ENCODE measurements at places on chromosomes 13 and 19.
A peak's percentile ranks its signal among the peaks of the same experiment; 100 is the strongest.

- no peak for DNase-seq
These were observed 161.4 kb downstream of the PTPRS start for GRCh38 chr19:5179256-5179655.

- no peak for DNase-seq
These were observed 29.4 kb upstream of the TRIM13 start for GRCh38 chr13:49967456-49967855.

GRCh38 chr19:38842439-38843174 lies 7.2 kb downstream of the HNRNPL start:
- DNase-seq: no peak

DNA sequence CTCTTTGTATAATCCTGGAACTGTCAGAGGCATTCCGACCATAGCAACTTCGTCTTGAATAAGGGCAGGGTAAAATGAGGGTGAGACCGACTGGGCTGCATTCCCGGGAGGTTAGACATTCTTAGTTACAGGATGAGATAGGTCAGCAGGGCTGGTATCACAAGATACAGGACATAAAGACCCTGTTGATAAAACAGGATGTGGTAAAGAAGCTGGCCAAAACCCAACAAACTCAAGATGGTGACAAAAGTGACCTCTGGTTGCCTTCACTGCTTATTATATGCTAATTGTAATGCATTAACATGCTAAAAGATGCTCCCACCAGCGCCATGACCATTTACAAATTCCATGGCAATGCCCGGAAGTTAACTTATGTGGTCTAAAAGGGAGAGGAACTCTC lies 27.7 kb upstream of the MBNL2 start:
- no peak for DNase-seq

GRCh38 chr19:49106648-49107135 lies 7.5 kb upstream of the LIN7B start:
- no peak for DNase-seq

GRCh38 chr13:92727118-92727517 lies 499.5 kb upstream of the GPC6 start:
- no peak for DNase-seq

DNA sequence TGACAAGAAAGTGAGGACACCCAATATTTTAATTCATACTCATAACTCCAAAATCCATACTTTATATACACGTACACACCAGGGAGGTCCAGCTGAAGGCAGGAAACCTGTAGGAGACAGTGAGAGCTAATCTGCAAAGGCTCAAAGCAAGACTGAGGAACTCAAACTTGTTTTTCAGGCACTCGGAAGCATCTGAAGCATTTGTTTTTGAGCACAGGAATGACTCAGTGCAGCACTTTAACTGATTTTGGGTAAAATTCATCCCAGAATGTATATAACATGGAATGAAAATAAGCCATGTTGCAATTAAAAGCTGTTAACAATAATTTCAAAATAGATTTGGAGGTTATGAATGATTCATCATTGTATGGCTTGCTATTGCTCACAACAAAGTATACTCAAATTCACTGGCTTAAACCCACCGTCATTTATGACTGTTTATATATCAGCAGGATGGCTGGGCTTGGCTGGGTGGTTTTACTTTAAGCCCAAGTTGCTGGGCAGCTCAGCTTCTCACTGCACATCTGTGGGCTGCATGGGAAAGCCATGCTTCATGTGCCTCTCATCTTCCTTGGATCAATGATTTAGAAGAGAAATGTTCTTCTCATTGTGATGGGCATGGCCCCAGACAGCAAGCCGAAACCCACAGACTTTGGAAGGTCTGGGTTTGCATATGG lies 177.0 kb downstream of the RFC3 start:
- no peak for DNase-seq

GRCh38 chr13:95241321-95241720 lies 59.9 kb downstream of the ABCC4 start:
- DNase-seq: no peak

GRCh38 chr19:947707-948539 lies 22.1 kb downstream of the ARID3A start:
- DNase-seq: peak; percentile 85

- DNase-seq: peak; percentile 34
These were observed 65.7 kb downstream of the SLC7A1 start for GRCh38 chr13:29529754-29530153.

GRCh38 chr19:58557221-58558065 lies 968 bp downstream of the UBE2M start:
- peak; percentile 64 for DNase-seq

- DNase-seq: no peak
These were observed 28.8 kb upstream of the FAM124A start for GRCh38 chr13:51193387-51193786.

GRCh38 chr19:14142262-14143190 lies 6.1 kb upstream of the ASF1B start:
- DNase-seq: no peak

- DNase-seq: no peak
These were observed at the start of gene PCDH9 for GRCh38 chr13:67229481-67230403. Gene PCDH9, minus strand, starts transcription at chr13:67230336. Its CDS starts 1,896 bp downstream, at chr13:67228440.

- DNase-seq: no peak
These were observed 179.3 kb downstream of the ZIC5 start for GRCh38 chr13:99792079-99792921.

- DNase-seq: no peak
These were observed 65.8 kb downstream of the FREM2 start for GRCh38 chr13:38752686-38753085.

GRCh38 chr13:75393839-75394520 lies 88.0 kb downstream of the TBC1D4 start:
- DNase-seq: no peak

DNA sequence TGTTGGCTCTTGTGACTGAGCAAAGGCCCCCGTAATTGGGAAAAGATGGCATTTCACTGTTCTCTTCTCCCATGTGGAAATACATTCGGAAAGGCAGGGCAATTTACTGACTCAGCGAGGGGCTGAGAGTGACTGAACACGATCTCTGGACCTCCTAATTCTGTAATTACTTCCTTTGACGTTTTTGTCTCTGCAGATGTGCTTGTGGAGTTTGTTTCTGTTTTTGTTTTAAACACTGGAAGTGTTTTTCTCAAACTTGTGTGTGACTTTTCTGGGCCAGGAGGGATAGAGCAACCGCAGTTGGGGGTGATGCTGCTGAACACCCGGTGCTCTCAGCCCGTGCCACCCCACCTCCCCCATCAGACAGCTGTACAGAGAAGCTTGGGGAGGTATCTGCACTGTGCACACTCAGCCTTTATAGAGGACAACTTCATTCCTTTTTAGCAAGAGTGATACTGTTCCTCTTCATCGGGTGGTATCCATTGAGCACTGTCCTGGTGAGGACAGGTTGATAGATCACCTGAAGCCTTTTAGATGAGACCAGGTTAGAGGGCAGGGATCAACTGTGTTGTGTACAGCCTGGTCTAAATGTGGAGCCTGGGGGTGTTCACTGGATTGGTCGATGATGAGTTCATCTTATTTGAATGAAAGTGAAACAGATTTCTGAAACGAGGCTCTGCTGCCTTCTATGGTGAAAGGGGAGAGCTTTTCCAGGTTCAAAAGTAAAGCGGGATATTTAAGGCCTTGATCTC lies 117.4 kb downstream of the ESD start:
- no peak for DNase-seq

GRCh38 chr13:20776751-20777150 lies 3.0 kb upstream of the EEF1AKMT1 start:
- no peak for DNase-seq

- DNase-seq: peak; percentile 81
These were observed at the start of gene RGS9BP for GRCh38 chr19:32675720-32676185. Gene RGS9BP, plus strand, starts transcription at chr19:32675848. Its CDS starts 416 bp downstream, at chr19:32676264.

- no peak for DNase-seq
These were observed 2.0 kb downstream of the UHRF1 start for GRCh38 chr19:4911314-4911713.

DNA sequence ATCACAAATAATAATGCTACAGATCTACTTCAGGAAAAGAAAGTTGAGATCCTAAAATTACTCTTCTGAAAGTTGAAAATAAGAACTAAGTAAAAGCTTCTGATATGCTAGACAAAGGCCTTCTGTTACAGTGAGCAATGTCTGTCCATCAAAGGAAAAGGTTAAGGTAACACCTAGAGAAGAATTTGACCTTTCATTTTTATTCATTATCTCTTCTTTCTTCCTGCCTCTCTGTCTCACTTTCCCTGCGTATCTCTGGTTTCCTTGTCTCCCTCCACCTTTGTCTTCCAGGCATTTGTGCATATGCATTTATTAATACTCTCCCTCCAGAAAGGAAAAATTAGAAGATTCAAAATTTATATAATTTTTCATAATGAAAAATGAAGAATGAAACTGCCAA lies 49.0 kb downstream of the ZAR1L start:
- DNase-seq: no peak

GRCh38 chr13:84433024-84433423 lies 550.8 kb upstream of the SLITRK1 start:
- no peak for DNase-seq

- no peak for DNase-seq
These were observed 6.8 kb downstream of the CSNK1G2 start for GRCh38 chr19:1947651-1948209.

DNA sequence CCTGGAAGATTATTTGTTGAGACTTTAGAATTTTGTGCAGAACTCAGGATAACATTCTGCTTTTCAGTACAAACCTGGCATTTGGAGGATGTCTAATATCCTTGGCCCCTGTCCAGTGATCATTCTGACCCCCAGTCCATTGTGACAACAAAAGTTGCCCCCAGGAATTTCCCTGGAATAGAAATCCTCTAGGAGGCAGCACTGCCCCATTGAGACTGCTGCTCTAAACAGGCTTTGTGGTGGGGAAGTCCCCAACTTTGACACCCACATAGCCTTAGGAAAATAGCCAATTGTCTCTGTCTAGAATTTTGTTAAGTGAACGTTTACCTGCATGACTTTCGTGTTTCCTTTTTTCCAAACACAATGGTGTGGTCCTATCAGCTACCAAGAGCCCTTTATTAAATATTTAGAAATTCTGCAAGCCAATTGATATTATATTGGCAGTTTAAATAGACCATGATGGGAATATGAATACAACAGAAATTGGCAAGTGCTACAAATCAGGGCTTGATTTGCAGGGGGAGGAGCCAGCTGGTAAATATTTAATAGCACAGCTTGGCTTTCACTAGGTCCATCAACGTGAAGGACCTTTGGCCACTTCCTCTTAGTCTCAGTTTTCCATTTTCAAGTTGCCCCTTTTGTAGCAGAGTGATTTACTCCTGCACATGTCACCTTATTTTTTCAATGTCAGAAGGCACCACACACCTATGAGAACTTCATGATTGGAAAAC lies 451.7 kb downstream of the EFNB2 start:
- DNase-seq: no peak

- DNase-seq: no peak
These were observed 29.4 kb upstream of the PTPRS start for GRCh38 chr19:5369962-5370367.

- no peak for DNase-seq
These were observed 2.3 kb upstream of the LYPD3 start for GRCh38 chr19:43467730-43468129.

- DNase-seq: no peak
These were observed 9.6 kb downstream of the DDA1 start for GRCh38 chr19:17318966-17319365.

DNA sequence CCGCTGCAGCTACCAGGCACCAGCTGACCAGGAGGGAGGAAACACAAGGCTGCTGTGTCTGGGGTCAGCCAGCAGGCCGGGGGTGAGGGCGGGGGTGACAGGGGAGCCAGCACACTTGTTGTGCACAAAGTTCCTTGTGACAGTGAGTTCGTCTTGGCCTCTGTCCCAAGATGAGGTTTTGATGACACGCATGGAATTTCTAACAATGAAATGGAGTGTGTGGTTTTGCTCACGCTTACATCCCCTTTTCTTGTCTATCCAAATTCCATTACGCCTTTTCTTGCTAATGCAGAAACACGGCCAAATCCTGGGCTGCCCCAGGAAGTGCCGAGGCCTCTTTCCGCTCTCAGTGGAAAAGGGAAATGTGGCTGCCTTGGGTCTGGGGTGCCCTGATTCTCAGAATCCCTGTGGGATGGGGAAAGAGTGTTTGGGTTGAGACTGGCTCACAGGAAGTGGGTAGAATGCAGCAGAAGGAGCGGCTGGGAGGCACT lies 73.8 kb downstream of the GADD45B start:
- DNase-seq: peak; percentile 89

DNA sequence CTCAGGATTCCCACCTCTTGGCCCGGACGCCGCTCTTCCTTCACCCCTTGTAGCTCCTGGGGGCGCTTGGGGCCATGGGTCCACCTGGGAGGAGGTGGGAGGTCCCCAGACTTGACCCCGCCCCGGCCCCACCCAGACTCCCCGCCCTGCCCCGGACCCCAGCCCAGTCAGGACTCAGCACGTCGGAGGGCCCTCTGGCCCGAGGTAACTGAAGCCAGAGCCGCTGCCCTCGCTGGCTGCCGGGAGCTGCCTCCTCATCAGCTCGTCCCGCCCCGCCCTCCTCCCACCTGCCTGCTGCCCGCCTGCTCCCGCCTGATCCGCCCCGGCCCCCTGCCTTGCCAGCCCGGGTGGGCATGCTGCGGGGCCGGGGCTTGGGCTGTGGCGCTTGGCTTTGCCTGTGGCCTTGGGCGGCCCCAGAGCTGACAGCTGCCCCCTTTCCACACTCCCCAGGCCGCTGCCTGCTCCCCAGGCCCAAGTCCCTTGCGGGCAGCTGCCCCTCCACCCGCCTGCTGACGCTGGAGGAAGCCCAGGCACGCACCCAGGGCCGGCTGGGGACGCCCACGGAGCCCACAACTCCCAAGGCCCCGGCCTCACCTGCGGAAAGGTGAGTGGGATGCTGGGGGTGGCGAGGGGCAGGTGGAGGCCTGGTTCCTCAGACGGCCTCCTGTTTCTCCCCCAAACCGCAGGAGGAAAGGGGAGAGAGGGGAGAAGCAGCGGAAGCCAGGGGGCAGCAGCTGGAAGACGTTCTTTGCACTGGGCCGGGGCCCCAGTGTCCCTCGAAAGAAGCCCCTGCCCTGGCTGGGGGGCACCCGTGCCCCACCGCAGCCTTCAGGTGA lies 9.4 kb downstream of the ARHGAP33 start:
- no peak for DNase-seq

DNA sequence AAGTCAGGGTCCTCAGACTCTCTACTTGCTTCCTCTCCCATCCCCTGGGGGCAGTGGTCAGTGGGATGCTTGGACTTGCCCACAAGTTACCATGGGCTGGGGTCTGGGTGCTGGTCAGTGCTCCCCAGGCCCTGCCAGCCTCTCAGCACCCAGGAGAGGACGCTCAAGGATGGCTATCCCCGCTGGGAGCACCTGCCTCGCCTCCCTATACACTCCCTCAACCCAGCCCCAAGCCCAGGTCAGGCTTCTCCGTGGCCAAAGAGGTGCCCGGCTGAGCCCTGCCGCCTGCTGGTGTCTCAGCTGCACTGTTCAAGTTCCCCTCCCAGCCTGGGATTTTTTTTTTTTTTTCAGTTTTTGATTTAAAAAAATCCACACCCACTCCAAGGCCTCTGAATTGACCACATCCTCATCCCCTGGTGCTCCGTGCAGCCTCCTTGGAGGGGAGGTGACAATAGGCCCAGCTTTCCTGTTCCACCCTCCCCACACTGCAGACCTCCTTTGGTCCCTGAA lies 10.8 kb downstream of the F2RL3 start:
- no peak for DNase-seq
